Large intestine (tissue), 12 donors: ENCODE measurements at places on chromosomes 16 and 17. TPM values are rescaled to one million over a fixed set of nuclear protein-coding genes. Genes with fewer than 3 reads are reported as not detected.
A peak's percentile ranks its signal among the peaks of the same experiment; 100 is the strongest.

DNA sequence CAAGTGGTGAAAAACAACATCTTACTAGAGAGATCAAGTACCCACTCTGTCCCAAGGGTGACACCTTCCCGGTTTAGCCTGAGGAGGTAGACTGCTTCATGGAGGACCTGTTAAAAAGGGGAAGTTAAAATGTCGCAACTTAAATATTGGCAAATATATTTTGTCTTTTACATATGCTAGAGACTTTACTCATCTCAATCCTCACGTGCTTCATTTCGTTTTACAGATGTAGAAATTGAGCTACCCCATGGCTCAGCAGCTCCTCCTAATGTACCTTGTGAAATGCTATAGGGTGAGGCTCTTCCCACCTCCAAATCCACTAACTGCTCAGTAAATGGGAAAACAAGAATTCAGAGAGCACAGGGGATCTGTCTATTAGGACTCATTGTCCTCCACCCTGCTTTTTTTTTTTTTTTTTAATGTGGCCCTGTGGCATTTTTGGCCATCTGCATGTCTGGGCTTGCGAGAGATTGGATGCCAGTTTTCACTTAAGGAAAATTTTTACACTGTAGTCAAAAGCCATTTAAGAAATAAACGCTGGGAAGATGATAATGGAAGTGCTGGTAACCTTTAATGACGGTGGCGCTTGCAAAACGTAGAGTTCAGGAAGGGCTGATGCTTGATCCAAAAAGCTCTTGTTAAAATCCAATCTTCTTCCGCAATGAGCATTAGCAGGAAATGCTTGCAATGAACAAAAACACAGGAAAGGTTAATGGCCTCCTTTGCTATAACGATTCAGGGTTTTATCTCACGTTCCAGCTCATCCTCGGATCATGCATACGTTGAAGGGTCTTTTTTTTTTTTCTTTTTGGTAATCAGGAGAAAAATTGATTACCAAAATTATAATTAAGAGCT is 39.8 kb downstream of the HSBP1 start:
- peaks cover 9% of the 10 kb centered on the region for H3K4me1 ChIP-seq
- DNase-seq: no peak
- H3K36me3 ChIP-seq: no peaks in the 10 kb centered on the region

GRCh38 chr16:69084289-69084688 is 21.2 kb upstream of the HAS3 start:
- H3K36me3 ChIP-seq: no peaks in the 10 kb centered on the region
- peaks cover 5% of the 10 kb centered on the region for H3K4me1 ChIP-seq
- H3K27me3 ChIP-seq: no peaks in the 10 kb centered on the region

DNA sequence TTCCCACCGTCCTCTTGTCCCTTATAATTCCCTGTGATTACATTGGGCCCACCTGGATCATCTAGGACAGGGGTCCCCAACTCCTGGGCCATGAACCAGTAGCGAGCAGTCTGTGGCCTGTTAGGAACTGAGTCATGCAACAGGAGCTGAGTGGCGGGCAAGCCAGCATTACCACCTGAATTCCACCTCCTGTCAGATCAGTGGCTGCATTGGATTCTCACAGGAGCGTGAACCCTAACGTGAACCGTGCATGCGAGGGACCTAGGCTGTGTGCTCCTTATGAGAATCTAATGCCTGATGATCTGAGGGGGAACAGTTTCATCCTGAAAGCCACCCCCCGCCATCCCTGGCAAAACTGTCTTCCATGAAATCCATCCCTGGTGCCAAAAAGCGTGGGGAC is 36.8 kb downstream of the ABCC1 start:
- DNase-seq: no peak
- H3K36me3 ChIP-seq: no peaks in the 10 kb centered on the region
- H3K27me3 ChIP-seq: no peaks in the 10 kb centered on the region
- H3K4me3 ChIP-seq: no peak overlapping the region
- no peaks in the 10 kb centered on the region for H3K4me1 ChIP-seq

TAC4 gene
- 0.39 TPM for polyA plus RNA-seq

SLC6A2 gene
- polyA plus RNA-seq: 0.12 TPM

GRCh38 chr17:13864521-13864920 is 204.8 kb upstream of the COX10 start:
- no peak overlapping the region for H3K27ac ChIP-seq
- no peaks in the 10 kb centered on the region for H3K27me3 ChIP-seq
- no peak for DNase-seq
- H3K4me1 ChIP-seq: no peaks in the 10 kb centered on the region

- no peak overlapping the region for H3K27ac ChIP-seq
- H3K36me3 ChIP-seq: no peaks in the 10 kb centered on the region
- H3K27me3 ChIP-seq: no peaks in the 10 kb centered on the region
Observed at GRCh38 chr17:41959030-41959335, 7.6 kb upstream of the CNP start.

DNA sequence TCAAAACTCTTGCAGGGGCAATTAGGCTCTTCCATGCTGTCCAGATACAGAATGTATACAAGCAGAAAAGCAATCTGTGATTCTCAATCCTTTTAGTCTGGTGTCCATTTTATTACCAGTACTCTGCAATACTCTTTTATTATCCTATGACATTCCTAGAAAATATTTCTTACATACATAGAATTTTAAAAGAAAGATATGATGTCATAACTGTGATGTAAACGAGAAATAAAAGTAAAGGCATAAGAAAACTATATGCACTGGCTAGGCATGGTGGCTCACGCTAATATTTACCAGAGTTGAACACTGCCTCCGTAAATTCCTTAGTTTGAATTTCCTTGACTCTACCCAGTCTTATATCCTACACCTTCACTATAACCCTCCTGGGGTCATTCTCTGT is 55.0 kb downstream of the EFCAB5 start:
- no peaks in the 10 kb centered on the region for H3K27me3 ChIP-seq
- H3K4me3 ChIP-seq: no peak overlapping the region
- H3K36me3 ChIP-seq: no peaks in the 10 kb centered on the region
- no peak overlapping the region for H3K27ac ChIP-seq
- DNase-seq: no peak
- H3K4me1 ChIP-seq: no peaks in the 10 kb centered on the region

BCAR1 gene
- polyA plus RNA-seq: 58.6 TPM

- no peaks in the 10 kb centered on the region for H3K27me3 ChIP-seq
- peaks cover 18% of the 10 kb centered on the region for H3K4me1 ChIP-seq
- no peak overlapping the region for H3K27ac ChIP-seq
- H3K4me3 ChIP-seq: no peak overlapping the region
- peak; percentile 29 for DNase-seq
Observed at GRCh38 chr16:21218153-21218552, 6.8 kb upstream of the ZP2 start.

WIPI1 gene
- polyA plus RNA-seq: 17.4 TPM
